ENCODE measurements at places on chromosomes 5 and 9.

GRCh38 chr5:2742921-2743679 is 8.4 kb downstream of the IRX2 start:
- peak; percentile 49 for DNase-seq

DNA sequence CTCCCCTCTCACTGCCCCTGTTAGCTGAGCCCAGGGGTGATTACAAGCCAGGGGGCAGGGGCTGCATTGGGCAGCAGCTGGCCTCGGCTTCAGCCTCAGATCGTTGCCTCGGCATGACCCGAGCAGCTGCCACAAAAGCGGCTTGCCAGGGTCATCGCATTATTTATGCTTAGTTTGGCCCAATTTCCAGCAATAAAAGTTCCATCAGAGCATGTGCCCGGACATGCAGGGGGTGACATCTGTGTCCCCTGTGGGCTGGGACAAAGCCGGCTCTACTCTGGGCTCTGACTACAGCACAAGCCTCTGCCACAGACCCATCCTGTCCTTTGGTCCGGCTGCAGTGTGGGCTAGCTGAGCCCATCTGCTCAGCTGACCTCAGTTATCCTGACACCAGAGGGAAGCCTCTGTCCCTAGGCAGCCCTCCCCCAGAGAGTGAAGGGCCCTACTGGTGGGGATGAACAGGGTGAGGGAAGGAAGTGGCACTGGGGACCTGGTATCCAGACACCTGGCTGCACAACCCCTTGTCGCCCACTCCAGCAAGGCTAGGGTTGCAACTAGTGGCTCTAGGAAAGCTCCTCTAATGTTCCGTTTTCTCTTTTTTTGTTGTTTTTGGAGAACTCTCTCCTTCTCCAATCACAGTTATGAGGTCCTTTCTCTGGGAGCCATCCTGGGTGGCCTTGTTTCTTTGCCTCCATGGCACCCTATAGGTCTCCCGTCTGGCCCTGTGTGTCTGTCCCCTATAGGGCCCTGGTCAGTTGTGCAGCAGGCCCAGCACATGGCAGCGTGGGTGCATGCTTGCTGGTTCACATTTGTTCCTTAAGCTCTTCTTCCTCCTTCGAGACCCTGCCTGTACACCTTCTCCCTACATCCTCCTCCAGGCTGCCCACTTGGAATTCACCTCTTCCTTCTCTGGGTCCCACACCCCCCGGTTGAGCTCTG is 13.3 kb upstream of the GADD45G start:
- no peak for DNase-seq

DNA sequence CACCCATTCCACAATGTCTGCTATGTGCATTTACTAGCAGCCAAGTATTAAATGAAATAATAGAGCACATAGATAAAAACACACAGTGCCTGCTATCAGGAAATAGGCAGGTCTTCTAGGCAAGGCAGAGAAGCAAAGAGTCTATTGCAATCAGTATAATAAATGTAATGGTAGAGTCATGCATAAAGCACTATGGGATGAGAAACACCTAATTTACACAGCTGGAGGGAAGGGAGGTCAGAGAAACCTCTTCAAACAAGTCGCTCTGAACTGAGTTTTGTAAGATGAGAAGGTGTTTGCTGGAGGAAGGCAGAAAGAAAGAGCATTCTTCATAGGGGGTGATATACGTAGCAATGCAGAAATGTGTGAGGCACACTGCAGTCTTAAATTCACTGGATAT is 341.0 kb upstream of the DMAC1 start:
- DNase-seq = no peak

GRCh38 chr9:87872079-87872624 is 10.5 kb upstream of the SPATA31E1 start:
- DNase-seq = no peak

DNA sequence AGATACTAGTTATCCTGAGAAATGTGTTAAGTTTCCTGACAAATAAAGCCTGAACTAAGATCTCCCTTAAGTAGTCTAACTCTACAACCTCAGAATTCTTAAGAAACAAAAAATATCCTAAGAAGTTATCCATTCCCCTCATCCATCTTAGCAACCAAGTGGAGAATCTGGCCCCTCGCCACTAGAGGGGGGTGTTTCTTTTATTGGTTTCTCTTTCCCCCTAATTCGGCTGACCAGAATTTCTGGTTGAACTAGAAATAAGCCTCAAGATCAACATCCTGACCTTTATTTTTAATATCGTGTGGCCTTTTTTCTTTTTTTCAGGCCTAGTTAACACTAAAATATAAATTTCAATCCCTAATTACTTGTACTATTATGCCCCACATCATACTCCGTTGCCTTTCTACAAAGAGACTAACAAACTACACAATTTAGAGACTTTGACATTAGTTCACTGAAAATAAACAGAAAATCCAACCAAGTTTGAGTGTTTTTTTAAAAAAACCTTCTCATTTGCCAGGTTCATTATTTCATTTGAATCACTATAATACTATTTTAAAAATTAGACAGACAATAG is 14.3 kb upstream of the NR4A3 start:
- peak; percentile 73 for DNase-seq

DNA sequence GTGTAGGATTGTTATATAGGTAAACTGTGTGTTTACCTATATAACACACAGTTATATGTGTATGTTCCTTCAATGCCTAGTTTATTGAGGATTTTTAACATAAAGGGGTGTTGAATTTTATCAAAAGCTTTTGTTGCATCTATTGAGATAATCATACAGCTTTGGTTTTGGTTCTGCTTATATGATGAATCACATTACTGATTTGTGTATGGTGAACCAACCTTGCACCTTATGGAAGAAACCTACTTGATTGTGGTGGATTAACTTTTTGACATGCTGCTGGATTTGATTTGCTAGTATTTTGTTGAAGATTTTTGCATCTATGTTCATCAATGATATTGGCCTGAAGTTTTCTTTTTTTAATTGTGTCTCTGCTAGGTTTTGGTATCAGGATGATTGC is 194.9 kb downstream of the TMEM167A start:
- DNase-seq = no peak

DNA sequence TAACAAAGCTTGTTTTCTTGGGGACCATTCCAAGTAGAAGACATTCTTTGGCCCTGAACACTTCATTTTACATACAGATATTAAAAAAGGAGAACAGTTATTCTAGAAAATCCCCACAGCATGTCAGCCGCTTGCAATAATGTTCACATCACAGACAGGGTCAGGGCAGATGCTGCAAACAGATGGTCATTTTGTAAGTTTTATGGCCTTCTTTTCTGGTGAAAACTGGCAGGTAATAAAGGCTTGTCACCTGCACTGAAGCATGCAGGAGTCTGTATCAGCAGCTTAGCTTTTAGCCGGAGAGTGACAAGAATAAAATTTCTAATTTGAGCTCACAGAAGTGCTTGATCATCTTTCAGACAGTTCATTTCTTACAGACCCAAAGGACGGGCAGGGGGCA is 220.9 kb upstream of the DAP start:
- DNase-seq = no peak
